Astrocyte (in vitro differentiated cells and primary cell): ENCODE measurements at places on chromosomes 2 and 18. TPM values are rescaled to one million over a fixed set of nuclear protein-coding genes. Genes with fewer than 3 reads are reported as not detected.
A peak's percentile ranks its signal among the peaks of the same experiment; 100 is the strongest.

- peak; percentile 71 for DNase-seq
Observed at GRCh38 chr2:159714247-159714930, 2.1 kb downstream of the MARCHF7 start.

DNA sequence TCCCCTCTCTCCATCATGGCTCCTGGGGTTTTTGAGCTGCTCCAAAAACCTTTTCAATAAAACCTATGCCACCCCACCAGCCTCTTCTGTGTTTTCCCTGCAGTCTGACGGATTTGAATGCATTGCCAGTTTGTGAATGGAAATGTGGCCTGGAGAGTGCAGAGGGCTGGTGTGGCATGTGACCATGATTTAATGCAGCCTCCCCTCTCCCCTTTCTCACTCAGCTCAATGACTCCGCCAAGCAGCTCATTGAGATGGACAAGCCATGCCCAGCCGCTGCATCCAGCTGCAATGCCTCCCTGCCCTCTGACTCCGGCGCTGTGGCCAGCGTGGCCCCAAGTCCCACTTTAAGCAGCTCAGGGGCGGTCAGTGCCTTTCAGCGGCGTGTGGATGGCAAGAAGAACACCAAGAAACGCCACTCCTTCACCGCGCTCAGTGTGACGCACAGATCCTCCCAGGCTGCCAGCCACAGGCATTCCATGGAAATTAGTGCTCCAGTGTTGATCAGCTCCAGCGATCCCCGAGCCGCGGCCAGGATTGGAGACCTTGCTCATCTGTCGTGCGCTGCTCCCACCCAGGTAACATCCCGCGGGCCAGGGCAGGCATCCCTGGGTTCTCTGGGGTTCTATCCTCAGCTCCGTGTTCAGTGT, 215.3 kb downstream of the SEPTIN10 start:
- DNase-seq = peak; percentile 31

Gene SH3YL1
- total RNA-seq = 23.0 and 27.3 TPM in 2 replicates

- peak; percentile 57 for DNase-seq
Observed at GRCh38 chr2:143429932-143430679, 300.9 kb downstream of the ARHGAP15 start.

- no peak for DNase-seq
Observed at GRCh38 chr18:33749834-33750233, 171.8 kb downstream of the ASXL3 start.

DNA sequence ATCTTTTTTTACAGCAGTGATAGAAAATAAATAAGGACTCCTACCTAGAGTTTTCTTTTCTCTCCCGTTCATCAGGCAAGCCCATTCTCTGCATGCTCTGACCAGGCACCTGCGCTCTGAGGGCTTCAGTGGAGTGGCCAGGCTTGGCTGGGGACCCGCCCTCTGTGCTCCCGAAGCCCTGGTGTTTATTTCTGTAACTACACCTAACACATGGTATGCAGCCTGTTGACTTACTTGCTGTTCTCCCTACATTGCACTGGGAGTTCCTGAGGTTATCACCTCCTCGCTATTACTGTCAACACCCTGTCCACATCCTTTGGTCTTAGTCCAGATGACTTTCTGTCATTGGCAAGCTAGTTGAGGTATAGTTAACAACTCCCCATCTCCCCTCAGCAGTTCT, 317.7 kb downstream of the LPIN1 start:
- DNase-seq = no peak

Gene CRACDL
- total RNA-seq = 1.8 and 5.7 TPM in 2 replicates

DNA sequence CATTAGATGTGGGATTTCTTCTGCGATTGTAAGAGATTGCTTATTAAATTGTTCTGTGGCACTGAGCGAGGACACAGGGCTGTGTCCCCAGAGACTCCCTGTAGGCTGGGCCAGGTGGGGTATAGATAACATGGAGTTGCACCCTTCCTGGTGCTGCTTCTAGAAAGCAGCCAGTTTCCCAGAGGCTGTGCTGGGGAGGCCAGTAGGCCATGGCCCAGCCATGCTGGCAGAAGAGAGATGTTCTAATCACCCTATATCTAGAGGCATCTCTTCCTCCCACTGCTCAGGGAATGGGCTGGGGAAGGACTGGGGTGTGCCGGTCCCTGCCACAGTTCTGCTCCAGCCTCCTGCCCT, 66.9 kb downstream of the HS1BP3 start:
- no peak for DNase-seq

Gene G6PC2
- total RNA-seq = not detected in 2 replicates

Gene IL1F10
- not detected in 2 replicates for total RNA-seq

DNA sequence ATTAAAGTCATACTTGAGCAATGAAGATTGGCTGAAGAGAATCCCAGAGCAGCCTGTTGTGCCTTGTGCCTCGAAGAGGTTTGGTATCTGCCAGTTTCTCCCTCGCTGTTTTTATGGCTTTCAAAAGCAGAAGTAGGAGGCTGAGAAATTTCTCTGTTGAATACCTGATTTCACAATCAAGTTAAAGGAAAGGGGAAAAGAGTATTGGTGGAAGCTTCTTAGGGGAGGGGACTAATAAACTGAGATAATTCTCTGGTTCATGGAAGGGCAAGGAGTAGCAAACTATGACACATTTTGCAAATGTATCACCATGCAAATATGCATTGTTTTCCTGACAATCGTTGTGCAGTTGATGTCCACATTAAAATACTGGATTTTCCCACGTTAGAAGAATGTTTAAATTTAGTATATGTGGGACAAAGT, at the start of gene IL1B:
Gene IL1B (minus strand): TSS at position 85 of the 423 bp plus-strand sequence. CDS start 550 bp downstream, outside the sequence.
- DNase-seq = peak; percentile 77

Gene SERPINB10
- total RNA-seq = not detected in 2 replicates

DNA sequence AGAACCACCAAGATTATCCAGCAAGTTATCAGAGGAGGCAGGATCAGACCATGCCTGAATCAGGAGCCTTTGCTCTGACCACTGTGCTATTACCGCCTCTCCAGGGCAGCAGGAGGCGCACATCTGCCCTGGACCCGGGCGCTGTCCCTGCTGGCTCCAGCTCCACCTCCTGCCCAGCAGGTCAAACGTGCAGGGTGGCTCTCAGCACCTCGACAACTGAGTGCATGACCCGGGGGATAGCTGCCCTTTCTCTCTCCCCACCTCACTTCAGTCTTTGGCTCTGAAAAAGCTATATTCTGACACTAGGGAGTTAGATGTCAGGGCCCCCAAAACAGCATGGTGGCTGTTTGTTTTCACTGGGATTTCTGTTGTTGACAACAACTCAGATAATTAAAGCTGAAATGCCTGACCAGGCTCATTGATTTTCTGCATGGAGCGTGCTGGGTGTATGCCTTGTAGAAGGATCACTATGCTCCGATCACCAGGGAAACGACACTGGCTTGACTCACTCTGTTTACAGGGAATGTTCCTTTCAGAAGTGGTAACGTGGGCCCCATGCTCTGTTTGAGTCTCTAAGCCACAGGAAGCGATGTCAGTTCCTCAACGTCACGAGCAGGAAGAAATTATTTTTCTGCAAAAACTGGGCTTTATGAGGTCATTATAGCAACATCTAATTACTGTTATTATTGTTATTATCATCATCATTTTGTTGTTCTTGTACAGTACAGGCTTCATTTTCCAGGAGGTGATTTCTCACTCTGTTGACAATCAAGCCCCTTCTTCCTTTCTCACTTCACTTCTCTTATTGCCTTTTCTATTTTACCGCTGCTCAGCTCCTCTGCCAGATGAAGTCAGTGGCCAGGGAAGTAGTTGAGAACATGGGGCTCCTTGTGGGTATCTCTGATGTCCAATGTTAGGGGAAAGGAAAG, 125.6 kb downstream of the PLB1 start:
- peak; percentile 91 for DNase-seq

DNA sequence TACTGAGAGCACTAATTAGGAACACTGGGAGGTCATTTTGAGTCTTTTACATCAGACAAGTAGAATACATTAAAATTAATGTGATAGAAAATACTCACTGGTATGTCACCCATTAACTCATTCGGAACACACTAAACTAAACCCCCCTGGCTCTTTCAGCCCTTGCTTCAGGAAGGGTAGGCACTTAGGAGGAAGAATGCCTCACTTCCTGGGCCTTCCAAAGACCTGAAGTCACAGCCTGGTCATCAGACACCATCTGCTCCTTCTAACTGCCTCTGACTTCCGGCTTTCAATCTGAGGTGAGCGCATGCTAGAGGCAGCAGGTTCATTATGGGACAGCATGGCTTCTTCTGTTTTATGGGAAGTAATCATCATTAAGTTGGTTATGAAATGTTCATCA, 451.4 kb downstream of the PID1 start:
- no peak for DNase-seq

Gene CD207
- total RNA-seq = not detected in 2 replicates

DNA sequence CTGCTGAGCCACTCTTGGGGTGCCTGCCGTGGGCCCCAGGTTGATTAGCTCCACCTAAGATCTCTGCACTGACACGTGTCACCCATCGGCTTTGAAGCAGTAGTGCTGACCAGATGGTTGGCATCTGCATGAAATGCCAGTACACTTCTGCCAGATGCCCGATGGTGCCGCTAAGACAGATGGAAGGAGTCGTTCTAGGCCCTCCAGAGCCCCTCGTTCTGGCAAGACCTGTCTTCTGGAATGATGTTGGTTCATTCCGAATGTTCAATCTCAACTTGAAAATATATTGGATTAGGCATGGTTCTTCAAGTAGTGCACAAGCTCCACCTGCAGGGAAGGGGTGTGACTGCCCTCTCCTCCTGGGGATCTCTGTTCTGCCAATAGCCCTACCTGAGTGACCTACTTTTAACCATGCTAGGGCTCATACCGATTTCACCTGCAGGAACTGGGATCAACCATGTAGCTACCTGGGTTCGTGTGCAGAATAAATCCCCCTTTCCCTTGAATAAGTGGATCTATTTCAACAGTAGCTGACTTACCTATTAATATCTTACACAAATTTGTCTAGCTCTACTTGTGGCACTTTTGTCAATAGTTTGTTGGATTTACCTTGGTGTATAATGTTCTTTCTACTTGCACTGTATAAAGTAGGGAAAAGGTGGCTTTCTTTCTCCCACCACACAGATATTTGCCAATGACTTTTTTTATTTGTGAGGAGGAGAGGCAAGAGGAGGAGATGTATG, 342.6 kb downstream of the CTNNA2 start:
- no peak for DNase-seq

Gene TLK1
- 50.1 and 50.2 TPM in 2 replicates for total RNA-seq

GRCh38 chr2:120236316-120236715, 13.1 kb upstream of the TMEM185B start:
- no peak for DNase-seq

Gene ARHGAP15
- not detected in 2 replicates for total RNA-seq

Gene INHBB
- total RNA-seq = 7.1 and 19.8 TPM in 2 replicates

GRCh38 chr2:158602027-158602426, 145.3 kb downstream of the PKP4 start:
- no peak for DNase-seq

Gene HAAO
- 1.1 and 1.3 TPM in 2 replicates for total RNA-seq

Gene TXNDC2
- total RNA-seq = 0.07 TPM in 1 of 2 replicates, not detected in the other

GRCh38 chr2:232982926-232983668, 30.0 kb downstream of the NGEF start:
- DNase-seq = no peak

DNA sequence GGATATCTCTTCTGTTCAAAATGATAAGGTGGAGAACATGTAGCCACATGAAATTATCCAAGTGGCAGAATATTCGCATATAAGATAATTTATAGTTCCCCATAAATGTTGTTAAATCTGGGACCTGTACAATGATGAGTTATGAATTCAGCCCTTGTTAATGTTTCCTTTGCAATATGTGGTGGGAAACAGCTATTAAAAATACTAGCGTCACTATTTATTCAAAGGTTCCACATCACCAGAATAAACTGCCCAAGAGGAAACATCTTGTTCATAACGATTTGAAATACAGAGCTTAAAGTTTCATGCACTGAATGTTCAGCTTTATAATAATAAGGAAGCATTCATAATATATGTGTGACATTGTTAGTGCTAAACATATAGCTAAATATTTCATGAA, 223.9 kb upstream of the TCF4 start:
- DNase-seq = no peak

DNA sequence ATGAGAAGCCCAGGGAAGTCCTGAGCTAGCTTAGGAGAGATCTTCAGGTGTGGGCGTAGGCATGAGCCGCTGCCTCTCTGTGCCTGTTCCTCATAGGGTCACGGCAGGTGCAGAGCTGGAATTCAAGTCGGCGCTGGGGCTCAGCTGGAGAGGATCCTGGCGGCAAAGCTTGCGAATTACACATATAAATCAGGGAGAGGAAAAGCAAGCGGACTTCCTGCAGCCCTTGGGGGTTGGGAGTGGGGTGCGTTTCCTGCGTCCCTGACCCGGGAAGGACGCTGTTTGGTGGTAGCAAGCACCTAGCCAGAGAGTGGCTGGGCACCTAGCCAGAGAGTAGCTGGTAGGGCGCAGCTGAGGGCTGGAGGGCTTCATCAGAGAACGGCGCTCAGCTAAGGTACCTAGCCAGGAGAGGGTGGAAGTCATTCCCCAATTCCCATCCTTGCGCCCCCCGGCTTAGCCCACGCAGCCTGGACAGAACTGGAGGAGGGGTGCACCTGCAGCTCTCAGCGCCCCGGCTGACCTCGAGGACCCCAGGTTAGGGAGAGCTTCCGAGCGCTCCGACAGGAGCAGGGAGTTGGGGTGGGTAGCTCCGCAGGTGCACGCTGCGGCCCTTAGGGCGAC, 459 bp upstream of the EFR3B start:
- no peak for DNase-seq

DNA sequence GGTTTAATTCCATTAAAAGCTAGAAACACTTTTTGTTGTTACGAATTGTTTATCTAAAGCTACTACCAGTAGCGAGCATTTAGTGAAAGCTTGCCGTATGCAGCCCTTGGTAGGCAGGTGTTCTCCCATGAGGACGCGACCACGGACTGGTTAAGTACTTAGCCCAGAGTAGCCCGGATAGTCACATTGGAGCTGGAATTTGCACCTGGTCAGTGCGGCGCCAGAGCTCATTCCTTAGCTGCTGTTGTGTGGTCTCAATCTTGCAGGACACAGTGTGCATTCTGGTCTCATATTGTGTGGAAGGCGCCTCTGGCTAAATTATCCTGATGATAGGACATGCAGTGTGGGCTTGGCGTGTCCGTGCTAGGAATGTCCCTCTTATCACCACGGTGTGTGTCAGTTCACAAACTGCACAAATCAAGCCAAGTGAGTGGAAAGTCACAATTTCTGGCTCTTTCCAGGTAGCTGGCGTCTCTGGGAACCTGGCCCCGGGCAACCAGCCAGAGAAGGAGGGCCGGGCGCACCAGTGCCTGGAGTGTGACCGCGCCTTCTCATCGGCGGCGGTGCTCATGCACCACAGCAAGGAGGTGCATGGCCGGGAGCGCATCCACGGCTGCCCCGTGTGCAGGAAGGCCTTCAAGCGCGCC, 133.3 kb downstream of the ZNF236 start:
- DNase-seq = no peak

GRCh38 chr2:178632729-178633128, 152.5 kb downstream of the PLEKHA3 start:
- no peak for DNase-seq

DNA sequence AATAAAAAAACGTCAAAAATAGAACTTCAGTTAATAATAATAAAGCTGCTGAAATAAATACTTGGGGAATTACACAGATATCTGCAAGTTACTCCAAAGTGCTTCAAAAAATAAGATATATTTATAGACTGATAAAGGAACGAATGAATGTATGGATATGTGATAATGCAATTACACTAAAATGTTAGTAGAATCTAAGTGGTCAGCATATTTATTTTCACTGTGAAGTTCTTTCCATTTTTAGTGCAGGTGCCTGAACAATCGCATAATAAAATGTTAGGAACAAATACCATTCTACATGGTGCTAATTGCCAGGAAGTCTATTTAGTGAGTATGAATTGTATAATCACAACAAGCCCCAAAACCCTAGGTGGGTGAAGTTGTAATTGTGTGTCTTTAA, 169.6 kb upstream of the RGPD4 start:
- no peak for DNase-seq

Gene TET3
- total RNA-seq = 32.8 and 39.9 TPM in 2 replicates

Gene CYB5A
- 39.5 and 45.7 TPM in 2 replicates for total RNA-seq

- peak; percentile 73 for DNase-seq
Observed at GRCh38 chr2:132977812-132978529, 308.0 kb upstream of the LYPD1 start.
